ENCODE measurements at places on chromosomes 2 and 18. TPM values are rescaled to one million over a fixed set of nuclear protein-coding genes. Genes with fewer than 3 reads are reported as not detected.

Gene AOX1
- total RNA-seq: 57.4 TPM

- DNase-seq: peak; percentile 16
Measured at GRCh38 chr18:43563780-43564179, 286.5 kb upstream of the SYT4 start.

GRCh38 chr2:70897203-70897976 is 38.3 kb upstream of the ATP6V1B1 start:
- no peak for DNase-seq

DNA sequence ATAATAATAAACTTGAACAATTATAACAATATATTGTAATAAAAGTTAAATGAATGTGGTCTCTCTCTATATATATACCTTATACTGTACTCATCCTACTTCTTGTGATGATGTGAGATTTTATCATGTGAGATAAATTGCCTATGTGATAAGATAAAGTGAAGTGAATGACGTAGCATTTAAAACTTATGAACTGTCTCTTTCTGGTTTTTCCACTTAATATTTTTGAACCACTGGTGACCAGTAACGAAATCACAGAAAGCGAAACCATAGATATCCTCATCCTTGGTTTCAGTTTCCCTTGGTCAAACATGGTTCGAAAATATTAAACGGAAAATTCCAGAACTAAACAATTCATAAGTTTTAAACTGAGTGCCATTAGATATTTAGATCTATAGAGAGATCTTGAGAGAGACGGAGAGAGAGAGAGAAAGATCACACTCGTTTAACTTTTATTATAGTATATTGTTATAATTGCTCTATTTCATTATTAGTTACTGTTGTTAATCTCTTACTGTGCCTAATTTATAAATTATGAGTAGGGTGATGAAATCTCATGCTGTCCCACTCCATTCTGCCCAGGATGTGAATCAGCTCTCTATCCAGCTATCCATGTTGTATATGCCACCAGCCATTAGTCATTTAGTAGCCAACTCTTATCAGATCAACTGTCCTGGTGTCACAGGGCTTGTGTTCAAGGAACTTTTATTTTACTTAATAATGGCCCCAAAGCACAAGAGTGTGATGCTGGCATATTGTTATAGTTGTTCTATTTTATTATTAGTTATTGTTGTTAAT is 156.8 kb downstream of the THADA start:
- DNase-seq: peak; percentile 73

- DNase-seq: peak; percentile 6
Measured at GRCh38 chr2:212727751-212728150, 189.1 kb upstream of the ERBB4 start.

GRCh38 chr2:21452678-21453077 is 328.9 kb downstream of the TDRD15 start:
- no peak for DNase-seq

Measured in fibroblast of villous mesenchyme (primary cell).